Placental pericyte (primary cell): ENCODE measurements at places on chromosomes 2 and 18. TPM values are rescaled to one million over a fixed set of nuclear protein-coding genes. Genes with fewer than 3 reads are reported as not detected.

The METAP1D gene
- 3.1 and 5.6 TPM in 2 replicates for total RNA-seq

The CCDC68 gene
- 17.3 and 18.3 TPM in 2 replicates for total RNA-seq

The CASP8 gene
- total RNA-seq, result 22.1 and 34.9 TPM in 2 replicates

The XIRP2 gene
- under 0.01 and 1.9 TPM in 2 replicates for total RNA-seq

The STPG4 gene
- 0.66 and 1.6 TPM in 2 replicates for total RNA-seq

The FNDC4 gene
- total RNA-seq, result 2.2 and 14.0 TPM in 2 replicates

The ASTL gene
- not detected in 2 replicates for total RNA-seq

The SMAD4 gene
- 126 and 168 TPM in 2 replicates for total RNA-seq

The RPIA gene
- 8.3 and 9.0 TPM in 2 replicates for total RNA-seq

The IL1RN gene
- total RNA-seq, result 0.14 TPM in 1 of 2 replicates, not detected in the other

The TDRD15 gene
- not detected in 2 replicates for total RNA-seq

The FAM117B gene
- 2.6 and 11.2 TPM in 2 replicates for total RNA-seq

The SIX2 gene
- total RNA-seq, result under 0.01 TPM in 1 of 2 replicates, not detected in the other

The MC5R gene
- not detected in 2 replicates for total RNA-seq

The CRYGC gene
- not detected in 2 replicates for total RNA-seq

The REG3A gene
- total RNA-seq, result not detected in 2 replicates

The SERPINB13 gene
- not detected in 2 replicates for total RNA-seq

The KATNAL2 gene
- 0.88 and 1.6 TPM in 2 replicates for total RNA-seq

The TUBA3D gene
- not detected in 2 replicates for total RNA-seq

The MPP4 gene
- 0.44 and 17.9 TPM in 2 replicates for total RNA-seq

The ITGB6 gene
- 0.57 TPM in 1 of 2 replicates, not detected in the other for total RNA-seq

The SP5 gene
- not detected in 2 replicates for total RNA-seq

The PROKR1 gene
- not detected in 2 replicates for total RNA-seq

The RAD51AP2 gene
- total RNA-seq, result under 0.01 TPM in 1 of 2 replicates, not detected in the other

The SNED1 gene
- total RNA-seq, result 2.2 and 16.6 TPM in 2 replicates

The DUSP2 gene
- 0.57 TPM in 1 of 2 replicates, not detected in the other for total RNA-seq

The TMEFF2 gene
- total RNA-seq, result under 0.01 TPM in 1 of 2 replicates, not detected in the other

The ZNF385B gene
- not detected in 2 replicates for total RNA-seq

The KCNJ3 gene
- total RNA-seq, result not detected in 2 replicates

The RFTN2 gene
- 4.0 TPM in 1 of 2 replicates, not detected in the other for total RNA-seq

The MAP3K19 gene
- total RNA-seq, result not detected in 2 replicates

The MLPH gene
- 32.2 and 49.2 TPM in 2 replicates for total RNA-seq

The PARD3B gene
- 26.0 and 26.9 TPM in 2 replicates for total RNA-seq

The LHCGR gene
- not detected in 2 replicates for total RNA-seq

The GPBAR1 gene
- total RNA-seq, result 0.14 and 0.22 TPM in 2 replicates

The HYCC2 gene
- 5.5 and 13.0 TPM in 2 replicates for total RNA-seq

The GTF3C2 gene
- 31.7 and 63.6 TPM in 2 replicates for total RNA-seq

The SMAD7 gene
- total RNA-seq, result 33.7 and 62.6 TPM in 2 replicates

The MARCHF4 gene
- 1.1 and 8.7 TPM in 2 replicates for total RNA-seq
